ENCODE measurements at places on chromosomes 5 and 9.

GRCh38 chr5:116404016-116404415 is 170.6 kb downstream of the SEMA6A start:
- DNase-seq, result no peak

- no peak for DNase-seq
Observed at GRCh38 chr5:94884311-94884710, 265.8 kb downstream of the SLF1 start.

DNA sequence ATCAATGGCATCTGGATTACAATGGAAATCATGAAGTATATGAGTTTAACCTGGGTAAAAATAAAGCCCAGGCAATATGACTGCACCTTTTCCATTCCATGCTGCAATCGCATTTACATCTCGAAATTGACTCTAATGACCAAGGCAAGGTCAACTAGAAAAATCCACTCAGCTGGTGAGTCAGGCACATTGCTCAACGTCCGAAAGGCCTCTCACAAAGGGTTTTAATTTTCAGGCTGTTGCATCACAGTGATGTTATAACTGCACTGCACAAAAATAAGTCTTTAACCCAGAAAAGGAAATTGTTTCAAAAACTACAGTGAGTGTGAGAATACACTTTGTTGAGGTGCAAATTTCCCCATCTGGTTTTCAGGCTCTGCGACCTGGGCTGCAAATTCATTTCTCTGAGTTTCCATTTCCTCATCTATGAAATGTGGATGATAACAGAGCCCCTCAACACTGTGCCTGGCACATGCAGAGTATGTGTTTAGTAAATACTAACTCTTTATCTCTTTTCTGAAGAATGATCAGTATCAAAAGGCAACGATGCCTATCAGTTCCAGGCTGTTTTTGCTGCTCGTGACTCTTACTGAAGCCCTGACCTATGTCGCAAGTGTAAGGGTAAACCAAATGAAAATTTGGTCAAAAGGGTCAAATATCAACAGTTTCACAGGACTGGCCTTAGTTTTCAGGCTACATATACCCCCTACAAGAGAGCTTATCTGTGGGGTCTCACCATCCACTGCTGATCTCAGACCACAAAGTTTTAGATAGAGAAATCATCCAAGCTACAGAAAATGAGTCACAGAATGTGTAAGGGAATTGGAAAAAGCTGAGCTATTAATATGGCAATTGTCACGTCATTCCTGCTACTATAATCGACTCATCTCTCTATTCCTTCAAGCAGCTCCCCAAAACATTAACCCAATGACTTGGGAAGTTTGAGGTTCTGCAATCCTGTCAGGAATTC is 4.1 kb downstream of the NFIL3 start:
- no peak for DNase-seq

GRCh38 chr5:62717301-62717933 is 138.8 kb downstream of the LRRC70 start:
- no peak for DNase-seq

DNA sequence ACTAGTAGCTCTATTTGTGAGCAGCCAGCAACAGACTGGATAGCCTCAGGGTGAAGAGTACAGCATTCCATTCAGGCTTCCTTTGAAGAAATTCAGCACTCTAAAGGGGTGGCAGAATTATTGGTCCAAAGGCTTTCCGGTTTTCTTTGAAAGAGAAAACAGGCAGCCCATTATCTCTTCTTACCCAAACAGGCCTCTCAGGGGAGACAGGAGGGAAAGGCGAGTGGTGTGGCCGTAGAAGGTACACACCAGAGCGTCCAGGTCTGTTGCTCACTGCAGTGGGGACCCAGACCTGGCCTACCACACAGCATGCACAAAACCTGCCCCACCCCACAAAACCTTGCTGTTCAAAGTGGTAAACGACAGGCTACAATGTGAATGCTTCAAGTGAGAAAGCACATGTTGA is 83.3 kb downstream of the ZNF608 start:
- DNase-seq, result no peak

DNA sequence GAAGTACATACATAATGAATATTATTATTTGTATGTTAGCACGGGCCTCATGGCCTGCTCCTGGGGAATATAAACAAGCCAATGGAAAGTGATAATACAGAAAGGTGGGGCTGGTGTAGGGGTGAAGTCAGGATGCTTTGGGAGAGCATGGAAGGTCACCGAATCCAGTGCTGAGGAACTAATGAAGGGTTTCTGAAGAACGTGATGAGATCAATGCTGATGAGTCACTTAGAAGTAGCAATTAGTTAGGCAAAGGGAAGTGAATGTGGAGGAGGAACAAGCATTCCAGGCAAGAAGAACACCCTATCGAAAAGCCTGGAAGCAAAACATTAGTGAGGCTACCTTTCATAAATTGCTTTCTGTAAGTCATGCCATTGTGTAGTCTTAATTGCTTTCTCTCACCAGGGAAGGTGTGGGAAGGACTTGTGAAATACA is 2.1 kb downstream of the ANXA1 start:
- DNase-seq, result no peak

DNA sequence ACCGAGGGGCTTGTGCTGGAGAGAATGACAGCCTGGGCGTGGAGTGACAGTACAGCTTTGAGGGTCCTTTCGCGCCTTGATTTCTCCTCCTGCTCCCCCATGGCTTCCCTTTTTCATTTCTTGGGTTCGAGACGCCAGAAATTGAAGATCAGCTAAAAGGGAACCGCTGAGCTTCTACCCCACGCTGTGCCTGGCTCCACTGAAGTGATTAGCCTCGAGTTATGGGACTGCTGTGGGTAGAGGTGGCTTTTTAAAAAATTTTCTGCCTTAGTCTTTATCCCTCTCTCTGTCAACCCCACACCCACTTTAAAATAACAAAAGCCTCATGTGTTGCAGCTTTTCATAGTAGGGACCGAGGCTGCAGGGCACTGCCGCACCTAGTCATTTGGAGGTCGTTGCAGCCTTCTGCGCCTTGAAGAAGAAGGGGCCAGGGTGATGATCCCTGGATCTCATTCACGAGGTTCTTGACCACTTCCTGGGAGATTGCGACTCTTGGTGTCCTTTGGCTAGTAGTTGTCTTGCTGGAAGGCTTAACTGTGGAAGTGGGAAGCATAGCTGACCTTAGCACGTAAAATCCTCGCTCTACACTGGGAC is 603 bp downstream of the PPIP5K2 start:
- DNase-seq, result no peak

DNA sequence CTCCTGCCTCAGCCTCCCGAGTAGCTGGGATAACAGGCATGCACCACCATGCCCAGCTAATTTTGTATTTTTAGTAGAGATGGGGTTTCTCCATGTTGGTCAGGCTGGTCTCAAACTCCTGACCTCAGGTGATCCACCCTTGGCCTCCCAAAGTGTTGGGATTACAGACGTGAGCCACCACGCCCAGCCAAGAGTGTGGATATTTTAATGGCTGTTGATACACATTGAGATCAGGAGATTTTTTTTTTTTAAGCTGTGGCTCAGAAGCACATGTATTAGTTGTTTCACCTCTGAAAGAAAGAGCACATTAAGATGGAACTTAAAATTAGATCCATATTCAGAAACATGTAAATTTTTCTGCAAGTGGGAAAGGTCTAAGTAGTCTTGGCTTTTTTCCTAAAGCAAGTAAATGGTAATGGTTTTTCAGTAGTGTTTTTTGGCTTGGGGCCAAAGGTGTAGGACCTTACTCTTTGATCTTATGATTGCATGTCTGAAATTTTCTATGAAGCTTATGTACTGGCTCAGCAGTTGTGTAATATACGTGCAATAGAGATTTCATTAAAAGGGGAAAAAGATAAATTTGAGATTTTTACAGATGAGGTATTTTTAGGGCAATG is 9.9 kb downstream of the RBM27 start:
- DNase-seq, result no peak

GRCh38 chr5:73282923-73283322 is 109.9 kb downstream of the TMEM174 start:
- DNase-seq, result no peak

DNA sequence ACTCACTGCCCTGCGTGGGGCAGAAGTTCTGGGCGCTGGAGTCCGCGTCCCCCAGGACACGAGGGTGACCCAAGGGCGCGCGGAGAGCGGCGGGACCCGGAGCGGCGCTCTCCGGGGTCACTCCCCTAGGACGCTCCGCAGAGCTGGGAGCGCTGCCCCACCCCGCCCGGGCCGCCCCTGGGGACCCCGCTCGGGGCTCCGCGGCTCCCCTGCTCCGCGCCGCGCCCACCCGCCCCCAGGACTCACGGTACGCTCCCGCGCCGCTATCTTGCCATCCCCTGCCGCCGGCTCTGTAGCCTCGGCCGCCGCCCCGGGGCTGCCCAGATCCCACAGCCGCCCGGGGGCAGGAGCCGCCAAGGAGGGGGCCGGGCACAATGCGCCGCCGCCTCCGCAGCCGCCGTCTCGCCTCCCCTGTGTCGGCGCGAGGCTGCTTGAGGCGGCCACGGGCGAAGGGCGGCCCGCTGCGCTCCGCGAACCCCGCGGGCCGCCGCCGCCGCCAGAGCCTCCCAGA is 303 bp downstream of the LIFR start:
- no peak for DNase-seq

DNA sequence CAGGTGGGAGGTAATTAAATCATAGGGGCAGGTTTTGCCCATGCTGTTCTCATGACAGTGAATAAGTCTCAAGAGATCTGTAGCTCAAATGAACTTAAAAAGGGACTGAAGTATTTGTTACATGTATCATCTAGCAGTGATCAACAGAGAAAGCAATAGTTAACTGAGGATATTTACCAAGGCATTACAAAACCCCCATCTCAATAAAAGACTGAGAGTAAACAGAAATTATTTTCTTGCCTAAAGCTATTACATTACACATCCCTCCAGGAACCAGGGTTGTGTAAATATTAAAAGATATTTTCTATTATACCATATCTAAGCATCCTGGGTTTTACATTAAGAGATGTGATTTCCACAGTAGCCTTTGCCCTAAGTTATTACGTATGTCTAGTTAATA is 169.9 kb downstream of the CTNND2 start:
- no peak for DNase-seq

DNA sequence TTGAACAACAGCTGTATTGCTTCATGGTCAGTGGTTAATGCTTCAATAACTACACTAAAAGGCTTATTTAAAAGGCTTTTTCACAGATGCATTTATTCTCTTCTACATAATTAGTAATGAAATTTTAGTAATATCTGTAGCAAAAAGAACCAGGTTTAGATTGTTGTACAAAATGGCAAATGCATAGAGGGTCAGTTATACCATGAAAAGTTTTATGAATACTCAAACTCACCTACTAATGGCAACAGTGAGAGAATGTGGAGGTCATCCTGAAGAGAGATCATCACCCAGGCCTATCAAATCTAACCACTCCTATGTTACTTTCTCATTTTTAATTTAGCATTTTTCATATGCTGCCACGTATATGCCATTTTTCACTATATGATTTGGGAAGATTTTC is 444.3 kb upstream of the CDH9 start:
- DNase-seq, result no peak

DNA sequence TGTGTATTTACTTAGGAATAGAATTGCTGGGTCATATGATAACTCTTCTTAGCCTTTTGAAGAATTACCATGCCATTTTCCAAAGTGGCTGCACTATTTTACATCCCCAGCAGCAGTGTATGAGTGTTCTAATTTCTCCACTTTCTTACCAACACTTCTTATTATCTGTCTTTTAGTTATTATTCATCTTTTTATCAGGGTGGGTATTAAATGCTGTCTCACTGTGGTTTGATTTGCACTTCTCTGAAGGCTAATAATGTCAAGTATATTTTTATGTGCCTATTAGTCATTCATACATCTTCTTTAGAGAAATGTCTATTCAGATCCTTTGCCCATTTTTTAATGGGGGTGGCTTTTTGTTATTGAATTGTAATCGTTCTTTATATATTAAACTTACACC is 36.8 kb downstream of the SLC1A3 start:
- DNase-seq, result no peak

DNA sequence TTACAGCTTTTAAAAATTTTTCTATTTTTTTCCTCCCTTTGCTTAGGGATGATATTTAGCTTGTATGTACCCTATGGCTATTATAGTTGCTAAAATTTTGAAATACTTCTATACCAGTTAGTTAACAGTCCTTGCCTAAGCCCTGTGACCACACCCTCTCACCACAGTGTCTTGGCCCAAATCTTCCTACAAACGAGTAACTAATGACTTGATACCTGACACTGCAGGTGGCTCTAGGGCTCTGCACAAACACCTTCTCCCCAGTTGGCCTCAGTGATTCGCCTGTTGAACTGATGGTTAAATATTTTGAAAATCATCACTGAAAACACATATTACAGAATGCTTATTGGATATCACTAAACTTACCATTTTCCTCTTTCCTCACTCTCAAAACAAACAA is 449.6 kb upstream of the CHD1 start:
- DNase-seq, result no peak

Measured in CD4-positive, alpha-beta T cell treated with Interleukin-6 at 100 ng/mL for 8 hours (primary cell).